ENCODE measurements at places on chromosomes 3 and 15.

DNA sequence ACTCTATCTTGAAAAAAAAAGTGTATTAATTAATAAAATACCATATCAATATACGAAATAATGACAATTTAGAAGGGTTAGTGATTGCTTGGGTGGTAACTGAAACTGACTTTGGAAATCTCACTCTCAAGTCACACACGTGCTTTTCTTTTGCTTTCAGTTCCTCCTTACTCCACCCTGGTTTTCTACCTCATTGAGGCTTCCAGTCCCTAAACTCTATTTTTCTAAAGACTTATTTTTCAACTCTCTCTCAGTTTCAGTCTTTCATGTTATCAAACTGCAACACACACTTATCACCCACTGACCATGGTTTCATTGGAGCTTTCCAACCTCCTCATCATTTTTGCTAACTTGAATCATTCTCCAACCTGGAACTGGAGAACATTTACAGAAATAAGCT lies 23.5 kb downstream of the IL12A start:
- no peak for DNase-seq

DNA sequence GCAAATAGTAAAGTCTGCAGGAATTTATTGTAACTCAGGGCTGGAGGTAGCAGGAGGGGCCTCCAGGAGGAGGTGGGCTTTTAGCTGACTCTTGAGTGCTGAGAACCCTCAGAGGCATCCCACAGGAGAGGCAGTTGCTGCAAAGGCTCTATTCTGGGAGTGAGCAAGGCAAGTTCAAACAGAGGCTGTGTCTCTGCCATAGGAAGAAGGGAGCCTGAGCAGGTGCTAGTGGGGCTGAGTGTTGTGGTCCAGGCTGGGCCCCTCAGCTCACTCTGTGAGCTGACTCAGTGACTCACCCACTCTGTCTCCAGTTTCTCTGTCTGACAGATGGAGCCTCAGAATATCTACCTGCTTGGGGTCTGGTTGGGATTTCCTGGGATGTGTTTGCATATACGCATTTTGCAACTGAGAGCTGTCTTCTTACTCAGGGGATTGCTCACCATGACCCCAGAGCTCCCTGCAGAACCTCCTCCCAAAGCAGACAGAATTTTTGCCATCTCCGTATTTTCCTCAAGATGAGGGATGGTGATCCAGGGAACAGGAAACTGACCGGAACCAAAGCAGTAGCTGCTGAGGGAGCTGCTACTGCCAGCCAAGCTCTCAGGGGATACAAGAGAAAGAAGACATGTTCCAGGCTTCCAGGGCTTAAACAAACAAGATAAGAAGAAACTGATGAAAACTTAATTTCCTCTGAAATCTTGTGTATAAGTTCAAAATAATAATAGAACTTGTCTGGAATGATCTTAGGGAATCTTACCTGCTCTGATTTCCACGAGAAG lies 13.6 kb upstream of the NOX5 start:
- DNase-seq: no peak

DNA sequence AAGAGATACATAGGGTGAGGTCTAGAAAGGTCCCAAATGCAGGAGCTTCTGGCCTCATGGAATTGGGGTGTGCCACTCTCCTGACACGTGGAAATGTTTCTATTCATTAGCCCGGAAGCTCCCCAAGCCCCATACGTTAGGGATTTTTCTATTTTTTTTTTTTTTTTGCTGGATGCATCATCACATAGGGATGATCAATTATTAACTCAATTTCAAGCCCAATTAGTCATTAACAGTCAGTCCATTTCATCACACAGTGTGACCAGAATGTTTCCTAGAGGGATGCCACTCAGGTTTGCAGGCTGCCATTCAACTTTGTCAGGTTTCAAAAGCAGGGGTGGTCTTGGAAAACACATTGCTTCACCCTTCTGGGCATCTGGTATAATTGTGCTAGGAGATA lies 40.7 kb upstream of the MKRN3 start:
- DNase-seq: no peak

DNA sequence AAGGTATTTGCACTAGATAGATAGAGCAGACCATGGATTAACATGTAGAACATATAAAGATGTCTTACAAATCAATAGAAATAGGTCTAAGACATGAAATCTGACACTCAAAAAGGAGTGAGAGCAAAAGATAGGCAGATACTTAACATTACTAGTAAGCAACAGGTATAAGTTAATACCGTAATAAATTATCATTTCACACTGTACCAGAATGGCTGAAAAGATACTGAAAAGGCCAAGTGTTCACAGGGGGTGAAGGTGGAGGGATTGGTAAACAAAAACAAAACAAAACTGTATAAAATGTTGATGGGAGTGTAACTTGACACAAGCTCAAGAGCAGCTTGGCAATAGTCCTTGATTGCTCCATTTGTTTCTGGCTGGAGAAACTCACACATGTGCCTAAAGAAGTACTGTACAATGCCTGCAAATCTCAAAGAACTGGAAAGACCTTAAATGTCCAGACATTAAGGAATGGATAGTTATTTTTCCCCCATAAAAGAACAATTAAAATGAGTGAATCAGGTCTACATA lies 3.5 kb downstream of the NSMCE3 start:
- DNase-seq: no peak

DNA sequence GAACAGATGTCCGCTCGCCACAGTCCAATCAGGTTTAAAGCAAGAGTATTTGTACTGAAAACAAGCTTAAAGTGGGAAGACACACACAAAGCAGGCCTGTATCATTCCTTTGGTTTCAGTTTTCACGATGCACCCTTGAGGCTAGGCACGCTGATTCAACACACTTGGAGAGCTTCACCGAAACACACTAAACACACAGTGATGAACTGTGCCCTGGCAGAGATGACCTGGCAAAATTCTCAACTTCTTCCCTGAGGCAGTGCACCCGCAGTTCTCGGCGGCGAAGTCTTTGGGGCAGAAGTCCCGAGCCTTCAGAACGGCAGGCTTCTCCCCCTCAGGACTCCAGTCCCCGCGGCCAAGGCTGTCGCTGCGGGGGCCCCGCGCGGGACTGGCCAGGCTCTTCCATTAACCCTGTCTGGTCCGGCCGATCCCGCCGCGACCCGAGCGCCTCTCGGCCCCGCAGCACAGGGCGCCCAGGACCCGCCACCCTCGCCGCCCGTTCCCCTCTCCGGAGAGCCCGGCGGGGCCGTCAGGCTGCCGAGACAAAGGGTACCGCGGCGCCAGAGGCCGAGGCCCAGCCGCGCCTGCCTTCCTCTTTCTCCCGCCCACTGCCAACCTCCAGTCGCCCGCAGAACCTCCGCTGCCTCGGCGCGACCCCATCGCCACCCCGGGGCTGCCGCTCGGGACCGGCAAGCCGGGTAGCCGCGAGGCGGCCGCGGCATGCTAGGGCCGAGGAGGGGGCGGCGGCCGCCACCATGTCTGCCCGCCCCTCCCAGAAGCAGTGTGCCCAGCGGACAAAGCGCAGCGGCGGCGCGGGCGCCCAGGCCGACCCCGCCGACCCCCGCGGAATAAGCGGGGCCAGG lies 792 bp downstream of the GABPB1 start:
- no peak for DNase-seq

DNA sequence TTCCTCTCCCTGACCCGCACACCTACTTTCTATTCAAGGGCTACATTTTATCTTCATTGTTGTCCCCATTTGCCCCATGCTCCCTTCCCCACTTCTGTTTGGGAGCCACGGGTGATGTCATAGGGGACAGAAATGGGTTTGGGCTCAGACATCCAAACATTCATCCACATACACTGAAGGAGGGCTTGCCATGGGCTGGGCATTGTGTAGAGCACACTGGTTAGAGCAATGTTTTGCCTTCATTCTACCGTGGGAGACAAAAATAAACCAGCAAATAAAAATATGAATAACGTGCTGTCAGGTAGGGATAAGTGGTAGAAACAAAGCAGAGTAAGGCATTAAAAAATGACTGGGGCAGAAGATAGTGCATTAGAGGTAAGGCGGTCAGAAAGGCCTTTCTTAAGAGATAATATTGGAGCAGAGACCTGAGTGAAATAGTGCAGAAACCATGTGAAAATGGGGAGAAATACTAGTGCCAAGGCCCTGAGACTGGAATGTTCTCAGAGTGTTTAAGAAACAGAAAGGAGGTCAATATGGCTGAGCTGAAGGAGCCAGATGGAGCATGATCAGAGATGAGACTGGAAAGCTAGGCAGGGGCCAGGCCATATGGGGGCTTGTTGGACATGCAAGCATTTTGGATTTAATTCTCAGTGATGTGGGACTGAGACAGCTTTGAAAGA lies 40.9 kb upstream of the CLSTN2 start:
- DNase-seq: no peak

- no peak for DNase-seq
Measured at GRCh38 chr15:95620934-95621579, 709.4 kb upstream of the NR2F2 start.

Measured in cortex of kidney (tissue), 1 donor.